ENCODE measurements at places on chromosomes 12 and 14.

GRCh38 chr12:132316497-132317232 lies 12.7 kb downstream of the GALNT9 start:
- no peak for DNase-seq

DNA sequence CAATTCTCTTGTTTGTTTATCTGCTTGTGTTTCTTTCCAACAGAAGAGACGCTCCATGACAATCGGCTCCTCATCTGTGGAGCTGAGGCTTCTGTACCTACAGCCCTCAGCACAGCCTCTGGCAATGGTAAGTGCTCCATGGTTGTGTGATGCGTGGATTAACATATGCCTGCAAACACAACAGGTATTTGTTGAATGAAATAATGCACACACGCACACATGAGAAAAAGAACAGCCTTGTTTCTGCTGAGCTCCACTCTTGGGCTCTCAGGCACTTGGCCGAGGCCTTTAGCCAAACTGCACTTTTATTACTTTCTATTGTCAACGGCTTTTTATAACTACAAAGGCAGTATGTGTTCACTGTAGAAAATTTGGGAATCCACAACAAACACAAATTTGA lies 120.4 kb upstream of the TMCC3 start:
- no peak for DNase-seq

- no peak for DNase-seq
Observed at GRCh38 chr12:95446506-95446900, 27.4 kb upstream of the METAP2 start.

- no peak for DNase-seq
Observed at GRCh38 chr12:3718100-3718499, 34.8 kb downstream of the CRACR2A start.

DNA sequence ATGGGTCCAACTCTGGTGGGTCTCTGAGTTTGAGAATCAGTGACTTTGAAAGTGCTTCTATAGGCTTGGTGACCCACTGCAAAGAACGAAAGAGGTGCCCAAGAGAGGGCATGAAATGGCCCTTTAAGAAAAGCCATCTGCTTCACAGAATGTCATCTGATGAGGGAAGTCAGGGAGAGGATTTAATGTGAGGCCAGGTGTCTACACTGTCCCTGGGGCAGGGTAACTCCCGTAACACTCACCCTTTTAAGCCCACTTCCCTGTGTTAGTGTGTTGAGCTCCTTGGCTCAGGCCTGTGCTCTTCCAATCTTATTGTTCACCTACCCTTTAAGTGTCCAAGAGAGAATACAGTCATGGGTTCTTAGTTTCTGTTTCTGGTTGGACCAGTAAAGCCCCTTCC lies 16.4 kb upstream of the SRSF5 start:
- DNase-seq: no peak

- DNase-seq: no peak
Observed at GRCh38 chr12:91250273-91250665, 67.7 kb upstream of the DCN start.

DNA sequence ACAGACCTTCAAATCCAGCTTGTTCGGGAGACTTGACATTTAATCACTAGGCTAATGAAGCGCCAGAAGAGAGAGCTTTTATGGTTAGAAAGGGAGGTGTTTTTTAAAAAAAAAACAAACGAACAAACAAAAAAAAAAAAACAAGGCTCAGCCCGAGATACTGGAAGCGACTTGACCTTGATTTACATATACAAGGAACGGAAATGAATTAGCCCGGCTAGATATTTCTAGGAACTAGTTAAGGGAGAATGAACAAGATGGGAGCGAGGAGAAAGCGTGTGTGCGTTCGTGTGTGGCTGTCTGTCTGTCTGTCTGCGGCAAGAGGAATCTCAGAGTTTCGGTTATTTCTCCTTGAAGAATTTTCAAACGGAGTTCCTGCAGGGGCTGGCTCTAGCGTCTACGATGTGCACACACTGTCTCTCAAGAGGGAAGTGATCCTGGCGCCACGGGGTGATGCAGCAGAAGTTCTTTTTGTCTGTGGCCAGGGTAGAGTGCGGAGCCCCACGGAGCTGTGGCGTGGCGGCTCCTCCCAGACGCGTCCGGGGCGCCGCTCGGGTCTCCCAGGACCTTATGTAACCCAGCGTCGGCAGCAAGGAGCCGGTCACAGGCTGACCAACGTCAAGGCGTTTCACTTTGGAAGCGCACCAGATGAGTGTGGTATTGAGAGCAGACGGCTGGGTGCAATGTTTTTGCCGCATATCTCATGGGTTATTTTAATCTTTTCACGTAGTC lies 18.8 kb downstream of the SOCS2 start:
- DNase-seq: peak; percentile 32

GRCh38 chr12:91037276-91037675 lies 20.5 kb downstream of the KERA start:
- no peak for DNase-seq

DNA sequence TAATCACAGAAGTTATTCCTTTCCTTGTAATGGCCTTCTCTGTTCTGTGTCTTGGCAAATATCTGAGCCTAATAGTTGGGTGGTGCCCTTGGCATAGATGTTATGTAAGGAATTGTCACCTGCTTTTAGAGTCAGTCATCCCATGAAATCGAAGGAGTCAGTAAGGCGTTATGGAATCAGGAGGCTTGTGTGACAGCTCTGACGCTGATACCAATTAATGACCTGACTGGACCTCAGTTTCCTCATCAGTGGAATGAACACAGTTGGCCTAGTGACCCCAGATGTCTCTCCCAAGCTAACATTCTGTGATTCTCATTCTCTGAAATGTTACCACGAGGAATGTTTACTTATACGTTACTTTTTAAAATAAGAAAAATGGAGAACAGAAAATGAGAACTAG lies 32.1 kb downstream of the TXNRD1 start:
- no peak for DNase-seq

GRCh38 chr12:29797565-29798355 lies 14.0 kb upstream of the TMTC1 start:
- no peak for DNase-seq

DNA sequence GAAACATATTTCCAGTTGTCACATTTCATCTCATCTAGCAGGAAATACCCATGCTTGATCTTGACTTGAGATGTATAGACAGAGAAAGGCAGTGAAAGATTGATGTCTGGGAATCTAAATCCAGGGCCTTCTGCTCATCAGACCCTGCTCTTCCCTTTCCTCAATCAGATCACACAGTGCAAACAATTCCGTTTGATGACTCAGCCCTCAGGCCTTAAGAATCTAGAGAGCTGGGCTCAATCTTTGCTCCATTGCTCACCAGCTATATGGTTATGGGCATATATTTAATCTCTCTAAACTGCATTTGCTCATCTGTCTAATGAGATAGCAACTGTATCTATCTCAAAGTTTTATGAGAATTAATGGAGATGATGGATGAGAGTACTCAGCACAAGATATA lies 201.8 kb upstream of the CCDC196 start:
- no peak for DNase-seq

DNA sequence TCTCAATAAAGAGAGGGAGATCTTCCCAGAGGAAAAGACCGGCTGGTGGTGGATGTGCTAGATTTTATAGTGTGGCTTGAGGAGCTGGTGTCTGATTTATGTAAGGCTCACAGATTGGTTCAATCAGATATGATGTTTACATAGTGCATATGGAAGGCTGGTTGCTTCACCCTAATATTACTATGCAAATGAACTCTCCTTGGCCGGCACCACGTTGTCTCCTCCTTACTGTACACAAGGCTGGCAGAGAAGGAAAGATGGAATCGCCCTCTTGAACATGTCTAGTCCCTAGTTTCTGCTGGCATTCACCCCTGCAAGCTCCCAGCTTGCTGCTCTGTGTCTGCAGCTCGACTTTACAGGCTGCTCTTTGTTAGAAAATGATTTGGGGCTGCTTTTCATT lies 8.9 kb downstream of the FAM186A start:
- DNase-seq: no peak

- no peak for DNase-seq
Observed at GRCh38 chr14:69263364-69263763, 3.4 kb downstream of the GALNT16 start.

- peak; percentile 41 for DNase-seq
Observed at GRCh38 chr14:94342334-94342934, 19.3 kb upstream of the SERPINA6 start.

- DNase-seq: no peak
Observed at GRCh38 chr12:114248527-114248926, 157.4 kb downstream of the TBX5 start.

GRCh38 chr14:61387076-61387475 lies 65.7 kb downstream of the PRKCH start:
- no peak for DNase-seq

GRCh38 chr14:32203928-32204357 lies 874 bp upstream of the RNU6-8 start:
- peak; percentile 14 for DNase-seq

DNA sequence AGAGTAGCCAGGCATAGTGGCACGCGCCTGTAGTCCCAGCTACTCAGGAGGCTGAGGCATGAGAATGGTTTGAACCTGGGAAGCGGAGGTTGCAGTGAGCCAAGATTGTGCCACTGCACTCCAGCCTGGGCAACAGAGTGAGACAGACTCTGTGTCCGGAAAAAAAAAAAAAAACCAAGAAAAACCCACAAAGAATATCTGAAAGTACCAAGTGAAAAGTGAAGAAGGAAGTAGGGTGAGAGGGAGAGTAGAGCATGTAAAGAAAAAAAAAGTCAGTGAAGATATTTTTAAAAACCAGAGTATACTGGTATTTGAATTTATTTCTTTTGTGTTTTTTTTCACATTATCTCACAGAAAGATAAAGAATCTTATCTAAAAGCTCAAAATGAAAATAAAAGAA lies 43.3 kb upstream of the ISM2 start:
- no peak for DNase-seq

DNA sequence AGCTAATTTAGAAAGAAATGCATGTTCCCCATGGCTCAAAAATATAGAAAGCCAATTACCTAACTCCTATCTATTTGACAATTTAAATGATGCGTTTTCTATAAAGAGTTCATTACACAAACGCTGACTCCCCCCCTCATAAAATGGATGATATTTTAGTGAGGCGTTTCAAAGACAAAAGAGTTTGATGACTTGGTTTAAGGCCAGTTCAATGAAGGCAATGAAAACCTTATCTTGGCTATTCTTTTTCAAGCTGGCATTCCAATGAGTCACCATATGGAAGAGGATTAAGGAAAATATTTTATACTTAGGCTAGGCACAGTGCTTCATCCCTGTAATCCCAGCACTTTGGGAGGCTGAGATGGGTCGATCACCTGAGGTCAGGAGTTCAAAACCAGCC lies 62.7 kb downstream of the HMGA2 start:
- no peak for DNase-seq

DNA sequence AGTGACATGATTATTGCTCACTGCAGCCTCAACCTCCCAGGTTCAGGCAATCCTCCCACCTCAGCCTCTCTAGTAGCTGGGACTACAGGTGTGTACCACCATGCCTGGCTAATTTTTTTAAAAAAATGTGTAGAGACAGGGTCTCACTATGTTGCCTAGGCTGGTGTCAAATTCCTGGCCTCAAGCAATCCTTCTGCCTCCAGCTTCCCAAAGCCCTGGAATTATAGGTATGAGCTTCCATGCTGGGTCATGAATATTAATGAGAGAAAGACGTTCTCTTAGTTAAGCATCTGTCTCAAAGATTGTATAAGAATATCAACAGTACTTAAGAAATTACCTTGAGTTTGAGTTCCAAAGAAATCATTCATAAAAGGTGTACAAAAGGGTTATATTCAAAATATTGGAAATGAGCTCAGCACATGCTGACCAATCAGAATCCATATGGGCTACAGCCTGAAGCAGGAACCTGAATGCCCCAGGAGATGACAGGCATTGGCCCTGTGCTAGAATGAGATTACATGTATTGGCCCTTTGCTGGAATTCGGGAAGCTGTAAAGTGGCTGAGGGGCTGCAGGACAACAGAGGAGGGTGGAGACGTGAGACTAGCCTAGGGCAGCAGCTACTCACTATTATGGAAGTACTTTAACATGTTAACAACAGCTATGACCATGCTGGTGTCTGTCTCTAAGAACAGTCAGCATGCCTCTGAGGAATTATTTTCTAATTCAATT lies 157.0 kb upstream of the CPNE8 start:
- no peak for DNase-seq

GRCh38 chr12:131007031-131007739 lies 53.5 kb downstream of the ADGRD1 start:
- no peak for DNase-seq

- no peak for DNase-seq
Observed at GRCh38 chr12:7042842-7043241, 17.7 kb upstream of the C1S start.

- DNase-seq: no peak
Observed at GRCh38 chr12:94206886-94207285, 58.5 kb downstream of the PLXNC1 start.

DNA sequence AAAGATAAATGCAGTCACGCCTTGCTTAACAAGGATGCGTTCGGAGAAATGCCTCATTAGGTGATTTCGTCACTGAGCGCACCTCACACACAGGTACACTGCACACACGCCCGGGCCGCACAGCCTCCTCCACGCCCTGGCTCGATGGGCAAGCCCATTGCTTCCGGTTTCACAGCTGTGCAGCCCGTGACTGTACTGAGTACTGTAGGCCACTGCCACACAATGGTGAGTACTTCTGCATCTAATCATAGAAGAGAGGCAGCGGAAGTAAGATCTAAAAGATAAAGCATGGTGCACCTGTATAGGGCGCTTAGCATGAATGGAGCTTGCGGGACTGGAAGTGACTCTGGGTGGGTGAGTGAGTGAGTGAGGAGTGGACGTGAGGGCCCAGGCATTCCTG lies 4.3 kb downstream of the RIMBP2 start:
- DNase-seq: no peak

GRCh38 chr14:50319721-50320120 lies 7.6 kb downstream of the DMAC2L start:
- DNase-seq: no peak

GRCh38 chr12:90621927-90622326 lies 333.0 kb downstream of the CCER1 start:
- no peak for DNase-seq

- no peak for DNase-seq
Observed at GRCh38 chr14:53517270-53517960, 364.3 kb upstream of the DDHD1 start.

- no peak for DNase-seq
Observed at GRCh38 chr12:72432037-72432604, 160.0 kb downstream of the TRHDE start.

DNA sequence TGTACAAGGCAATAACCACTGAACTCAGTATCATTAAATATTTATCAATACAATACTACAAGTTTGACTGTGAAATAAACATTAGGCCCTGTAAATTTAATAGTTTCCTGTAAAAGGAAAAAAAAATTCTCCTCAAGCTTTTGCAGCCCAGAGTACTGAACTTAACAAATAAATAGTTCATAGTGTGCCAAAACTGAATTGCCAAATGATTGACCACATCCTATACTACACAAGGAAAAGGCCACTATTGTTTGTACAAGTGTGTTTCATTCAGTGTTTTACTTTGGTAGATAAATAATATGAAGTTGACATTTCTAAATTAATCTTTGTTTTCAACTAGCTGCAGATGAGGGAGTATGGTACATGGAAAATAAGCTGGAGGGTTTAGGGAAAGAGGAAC lies 379.6 kb downstream of the FLRT2 start:
- no peak for DNase-seq

All from activated naive CD4-positive, alpha-beta T cell treated with Interleukin-2 at 50 U/mL for 16 hours (primary cell).